ENCODE measurements at places on chromosomes 1 and 21.

- DNase-seq = no peak
Observed at GRCh38 chr1:227844320-227845146, 29.1 kb downstream of the PRSS38 start.

DNA sequence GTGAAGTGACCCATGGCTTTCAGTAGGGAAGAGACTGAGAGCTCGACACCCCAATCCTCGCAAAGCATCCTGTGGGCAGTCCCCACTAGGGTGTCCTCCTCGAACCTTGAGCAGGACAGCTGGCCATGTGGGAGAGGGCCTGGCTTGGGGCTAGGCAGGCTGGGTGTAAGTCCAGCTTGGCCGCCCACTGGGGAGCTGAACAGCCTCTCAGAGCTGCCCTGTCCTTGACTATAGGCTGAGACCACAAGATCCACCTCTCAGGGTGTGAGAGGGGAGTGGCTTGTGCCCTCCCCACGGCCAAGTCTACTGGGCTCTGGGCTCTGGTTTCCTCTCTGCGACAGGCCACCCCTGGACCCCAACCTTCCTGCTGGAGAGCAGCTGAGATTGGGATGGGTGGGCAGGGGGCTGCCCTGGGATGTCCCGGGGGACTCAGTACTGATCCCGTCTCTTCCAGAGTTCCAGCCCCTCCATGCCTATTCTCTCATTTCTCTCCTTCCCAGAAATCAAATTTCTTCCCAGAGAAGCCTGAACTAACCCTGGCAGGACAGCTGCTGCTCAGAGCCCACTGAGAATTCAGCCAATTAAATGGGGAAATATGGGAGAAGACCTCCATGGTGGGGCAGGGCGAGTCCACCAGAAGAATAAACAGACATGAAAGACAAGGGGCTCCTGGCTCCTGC, 282.9 kb downstream of the PTPRU start:
- DNase-seq = no peak

- no peak for DNase-seq
Observed at GRCh38 chr1:209626346-209627026, 25.7 kb downstream of the LAMB3 start.

DNA sequence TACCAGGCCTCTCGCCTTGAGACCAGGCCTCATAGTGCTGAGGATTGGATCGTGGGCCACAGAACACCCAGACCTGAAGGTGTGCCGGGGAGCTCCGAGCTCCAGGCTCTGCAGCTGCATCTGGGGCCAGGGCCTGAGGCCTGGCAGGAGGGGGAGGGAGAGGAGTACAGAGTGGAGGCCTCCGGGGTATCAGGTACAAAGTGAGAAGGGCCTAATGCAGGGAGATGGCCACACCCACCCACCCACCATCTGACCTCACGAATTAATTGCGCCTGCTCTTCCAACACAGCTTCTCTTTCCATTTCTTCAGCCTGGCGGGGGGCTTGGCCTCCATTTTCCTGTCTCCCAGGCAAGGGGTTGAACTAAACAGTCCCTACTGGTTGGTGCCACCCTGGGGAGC, 99.4 kb upstream of the ARHGEF16 start:
- no peak for DNase-seq

DNA sequence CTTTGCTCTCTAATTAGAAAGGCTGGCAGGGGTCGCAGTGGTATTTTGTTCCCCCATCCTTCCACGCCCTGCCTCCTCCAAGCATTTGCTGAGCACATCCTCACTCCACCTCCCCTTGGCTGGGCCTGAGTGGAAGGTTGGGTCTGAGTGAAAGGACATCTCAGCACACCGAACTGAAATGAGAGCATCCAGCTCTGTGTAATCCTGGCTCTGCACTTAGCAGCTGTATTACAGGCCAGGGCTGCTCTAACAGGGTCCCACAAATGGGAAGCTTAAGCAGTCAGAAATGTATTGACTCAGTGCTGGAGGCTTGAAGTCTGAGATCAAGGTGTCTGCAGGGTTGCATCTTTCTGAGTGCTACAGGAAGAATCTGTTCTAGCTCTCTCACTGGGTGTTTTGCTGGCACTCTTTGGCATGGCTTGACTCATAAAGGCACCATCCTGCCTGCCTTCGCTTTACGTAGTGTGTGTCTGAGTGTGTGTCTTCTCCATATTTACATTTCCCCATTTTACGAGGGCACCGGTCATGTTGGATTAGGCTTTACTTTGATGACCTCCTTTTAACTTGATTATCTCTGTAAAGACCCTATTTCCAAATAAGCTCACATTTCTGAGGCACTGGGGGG, 48.5 kb upstream of the IGSF21 start:
- DNase-seq = no peak

DNA sequence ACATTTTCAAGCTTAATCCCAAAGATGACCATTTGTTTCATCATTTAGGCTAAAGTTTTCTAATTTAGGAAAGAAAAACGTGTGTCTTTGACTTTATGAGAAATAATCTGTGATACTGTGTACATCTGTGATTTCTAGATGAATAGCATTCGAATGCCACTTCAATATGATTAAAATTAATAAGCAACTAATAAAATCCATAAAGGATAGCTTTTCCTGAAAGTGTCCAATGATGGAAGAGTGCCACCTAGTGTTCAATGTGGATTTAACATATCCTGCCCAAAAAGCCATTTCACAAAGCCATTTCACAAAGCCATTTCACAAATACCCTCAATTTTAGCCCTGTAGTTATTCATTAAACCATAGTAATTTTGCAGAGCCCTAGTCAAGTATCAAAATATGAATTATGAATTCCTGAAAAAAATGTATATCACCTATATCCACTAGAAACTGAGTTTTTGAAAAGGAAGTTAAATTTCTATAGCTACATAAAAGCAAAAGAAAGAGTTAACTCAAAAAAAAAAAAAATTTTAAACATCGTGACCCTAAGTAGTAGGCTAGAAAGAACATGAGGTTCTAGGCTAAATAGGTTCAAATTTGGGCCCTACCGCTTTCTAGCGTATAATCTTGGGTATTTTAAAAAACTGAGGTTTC, 19.1 kb downstream of the NME7 start:
- DNase-seq = peak; percentile 50

Data from fibroblast of the conjunctiva (primary cell).